GM06990 (cell line): ENCODE measurements at places on chromosomes 16 and 17.

DNA sequence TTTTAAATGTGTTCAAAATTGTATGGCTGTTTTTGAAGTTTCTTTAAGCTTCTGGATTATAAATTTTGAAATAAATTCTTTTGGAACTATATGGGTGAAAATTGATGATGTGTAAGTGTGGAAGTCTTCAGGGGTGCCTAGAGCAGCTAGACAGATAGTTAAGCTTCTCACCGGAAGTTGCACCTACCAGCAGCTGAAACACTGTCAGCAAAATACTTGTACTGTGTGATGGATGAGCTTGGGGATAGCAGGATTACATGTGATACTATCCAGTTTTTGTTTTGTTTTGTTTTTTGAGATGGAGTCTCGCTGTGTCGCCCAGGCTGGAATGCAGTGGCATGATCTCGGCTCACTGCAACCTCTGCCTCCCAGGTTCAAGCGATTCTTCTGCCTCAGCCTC lies 19.7 kb downstream of the RBL2 start:
- DNase-seq, result no peak

GRCh38 chr17:50853015-50853615 lies 13.0 kb downstream of the TOB1 start:
- DNase-seq, result no peak

DNA sequence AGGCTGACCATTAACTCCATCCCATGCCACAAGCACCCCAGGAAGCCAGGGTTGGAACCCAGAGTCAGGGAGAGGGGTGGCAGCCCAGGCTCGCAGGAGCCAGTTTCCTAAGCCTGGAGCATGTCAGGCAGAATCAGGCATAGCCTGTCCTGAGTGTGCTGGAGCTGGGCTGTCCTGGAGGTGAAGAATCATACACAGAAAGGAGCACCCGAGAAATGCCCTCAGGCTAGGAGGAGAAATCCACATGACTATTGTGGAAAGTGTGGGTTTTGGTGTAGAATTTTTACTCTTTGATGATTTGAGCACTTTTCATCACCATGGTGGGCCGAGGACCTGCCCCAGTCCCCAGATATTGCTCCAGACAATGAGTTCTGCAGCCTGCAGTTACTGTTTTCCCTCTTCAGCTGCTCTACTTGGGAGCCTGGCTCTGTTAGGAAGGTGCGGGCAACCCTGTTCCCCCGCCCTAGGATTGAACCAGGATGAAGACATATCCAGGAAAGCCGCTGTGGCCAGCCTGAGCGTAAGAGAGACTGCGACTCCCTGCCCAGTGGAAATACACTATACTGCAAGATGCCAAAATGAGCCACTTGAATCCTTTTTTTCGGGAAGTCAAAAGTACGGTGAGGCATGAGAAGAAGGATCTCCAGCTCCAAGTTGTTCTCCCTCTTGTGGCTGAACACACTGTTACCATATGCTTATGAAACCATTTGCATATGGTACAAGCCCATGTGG lies 29.0 kb upstream of the HEATR6 start:
- no peak for DNase-seq

GRCh38 chr17:44257815-44258760 lies 9.8 kb downstream of the SLC4A1 start:
- DNase-seq, result no peak
